ENCODE measurements at places on chromosomes 12 and 14.

- DNase-seq = no peak
These were observed 9.2 kb upstream of the CCDC197 start for GRCh38 chr14:93987815-93988476.

GRCh38 chr12:124963211-124963610 lies 25.7 kb downstream of the DHX37 start:
- DNase-seq = no peak

GRCh38 chr12:34287437-34287836 lies 265.1 kb downstream of the ALG10 start:
- no peak for DNase-seq

DNA sequence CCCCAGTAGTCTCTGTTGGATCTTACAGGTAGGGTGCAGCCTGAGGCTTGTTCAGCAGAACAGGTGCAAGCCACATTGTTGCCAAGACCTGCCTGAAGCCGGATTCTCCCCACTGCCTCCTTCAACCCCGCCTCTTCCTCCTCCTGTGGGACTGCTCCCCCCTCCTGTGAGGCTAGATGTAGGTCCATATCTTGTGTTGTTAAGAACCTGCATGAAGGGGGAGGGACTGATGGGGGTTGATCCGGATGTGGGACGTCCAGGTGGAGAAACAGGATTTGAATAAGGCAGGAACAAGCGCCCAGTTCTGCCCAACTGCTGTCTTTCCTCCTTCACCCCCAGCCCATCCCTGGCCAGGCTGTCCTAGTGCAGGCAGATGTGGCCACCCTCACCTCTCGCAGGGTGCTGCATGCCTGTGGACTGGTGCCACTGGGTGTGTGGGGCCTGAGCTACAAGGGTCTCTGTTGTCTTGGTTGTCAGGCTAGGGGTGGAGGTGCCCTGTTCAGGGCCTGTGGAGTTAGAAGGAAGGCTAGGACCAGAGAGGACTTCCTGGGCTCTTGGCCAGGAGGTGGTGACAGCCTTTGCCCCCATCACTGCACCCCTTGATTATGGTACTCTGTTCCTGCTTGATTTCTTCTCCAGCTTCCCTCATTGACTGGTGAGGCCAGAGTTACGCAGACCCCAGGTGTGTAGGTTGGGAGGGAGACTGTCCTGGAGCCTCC lies 1.4 kb downstream of the NR4A1 start:
- DNase-seq = no peak

GRCh38 chr14:35337269-35338255 lies 45.4 kb downstream of the PSMA6 start:
- no peak for DNase-seq

GRCh38 chr14:52706286-52706685 lies 714 bp upstream of the PSMC6 start:
- DNase-seq = peak; percentile 47

DNA sequence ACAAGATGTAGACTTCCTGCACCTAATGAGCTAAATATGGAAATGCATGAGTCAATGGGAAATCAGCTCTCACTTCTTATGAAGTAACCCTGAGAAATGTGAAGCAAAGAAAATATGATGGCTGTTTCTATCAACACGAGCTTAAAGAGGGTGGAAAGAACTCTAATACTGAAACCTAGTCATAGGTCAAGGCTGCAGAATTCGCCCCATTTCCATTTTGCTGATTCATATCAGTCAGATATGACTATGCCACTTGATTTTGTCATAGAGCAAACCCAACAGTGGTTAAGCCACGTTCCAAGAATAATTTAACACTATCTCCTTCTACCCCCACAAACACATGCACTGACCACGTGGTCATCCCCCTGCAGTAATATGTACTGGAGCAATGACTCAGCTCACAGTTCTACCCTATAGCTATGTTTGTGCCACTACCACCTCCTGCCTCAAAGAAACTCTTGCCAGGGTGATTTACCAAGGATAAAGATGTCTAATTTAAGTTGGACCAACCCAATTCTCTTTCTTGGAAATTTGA lies 157.5 kb downstream of the TMTC3 start:
- peak; percentile 74 for DNase-seq

DNA sequence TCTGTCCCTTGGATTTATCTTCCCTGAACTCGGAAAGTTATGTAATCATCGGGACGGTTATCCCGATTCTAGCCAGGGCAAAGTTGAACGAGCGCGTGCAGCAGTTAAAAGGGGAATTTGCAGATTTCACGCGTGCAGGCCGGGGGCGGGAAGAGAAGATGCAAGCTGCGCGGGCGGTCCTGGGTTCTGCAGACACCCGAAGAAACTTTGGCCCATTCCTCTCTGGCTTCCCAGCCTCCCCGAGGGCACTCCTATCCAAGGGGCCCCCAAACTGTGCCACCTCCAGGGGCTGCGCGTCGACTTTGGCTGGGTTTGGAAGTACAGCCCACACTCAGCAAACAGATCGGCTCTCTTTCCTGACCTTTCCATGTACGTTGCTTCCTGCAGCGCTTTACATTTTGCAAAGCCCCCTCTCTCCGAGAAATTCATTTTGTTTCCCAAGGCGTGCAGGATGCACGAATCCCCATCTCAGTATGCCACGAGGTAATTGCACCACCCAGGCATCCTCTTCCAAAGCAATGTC lies 941 bp upstream of the PPP1CC start:
- DNase-seq = no peak

DNA sequence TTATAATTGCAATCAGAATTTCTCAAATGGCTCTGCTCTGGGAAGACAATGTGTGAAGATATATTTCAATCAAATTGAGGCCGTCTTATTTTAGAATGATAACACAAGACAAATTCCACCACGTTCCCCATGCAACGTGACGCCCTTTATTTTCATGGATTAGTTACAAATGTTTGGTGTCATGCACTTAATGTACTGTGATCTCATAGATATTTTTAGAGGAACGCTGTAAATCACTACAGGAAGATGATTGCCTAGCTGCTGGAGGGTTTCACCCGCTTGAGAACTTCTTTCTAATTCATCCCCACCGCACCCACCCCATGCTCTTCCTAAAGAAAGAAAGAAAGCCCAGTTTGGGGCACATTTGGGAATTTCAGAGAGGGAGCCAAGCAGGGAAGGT lies 117.2 kb downstream of the PLXNC1 start:
- DNase-seq = no peak

- DNase-seq = no peak
These were observed 87.3 kb upstream of the RFLNA start for GRCh38 chr12:124207617-124208016.

DNA sequence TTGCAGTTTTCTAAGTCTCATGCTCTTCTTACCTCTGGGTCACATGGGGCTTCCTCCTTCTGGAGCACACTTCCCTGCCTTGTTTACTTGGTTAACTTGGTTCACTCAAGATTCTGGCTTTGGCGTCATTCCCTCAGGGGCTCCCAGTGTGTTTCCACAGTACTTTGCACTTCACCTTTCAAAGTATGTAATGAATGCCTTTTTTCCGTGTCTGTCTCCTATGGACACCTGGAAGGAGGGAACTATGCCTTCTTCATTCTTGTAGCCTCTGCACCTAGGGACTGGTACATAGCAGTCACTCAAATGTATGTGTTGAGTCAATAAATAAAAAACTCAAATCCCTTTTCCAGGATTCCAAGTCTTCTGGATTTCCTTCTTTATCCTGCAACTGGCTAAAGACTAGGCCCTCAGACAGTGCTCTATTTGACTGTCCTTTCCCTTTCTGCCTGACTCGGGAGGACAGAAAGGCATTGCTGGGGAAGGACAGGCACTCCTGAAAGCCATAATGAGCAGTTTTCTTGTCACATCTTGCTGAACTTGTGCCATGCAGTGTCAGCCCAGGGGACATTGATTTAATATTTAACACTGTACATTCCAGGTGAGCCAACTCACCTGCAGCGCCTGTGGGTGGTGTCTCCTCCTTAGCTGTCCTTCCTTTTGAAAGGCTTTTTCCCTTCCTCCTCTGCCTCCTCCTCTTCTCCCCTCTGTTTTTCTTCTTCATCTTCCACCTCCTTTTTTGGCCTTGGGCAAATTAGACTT lies 12.8 kb downstream of the MYRFL start:
- DNase-seq = no peak

DNA sequence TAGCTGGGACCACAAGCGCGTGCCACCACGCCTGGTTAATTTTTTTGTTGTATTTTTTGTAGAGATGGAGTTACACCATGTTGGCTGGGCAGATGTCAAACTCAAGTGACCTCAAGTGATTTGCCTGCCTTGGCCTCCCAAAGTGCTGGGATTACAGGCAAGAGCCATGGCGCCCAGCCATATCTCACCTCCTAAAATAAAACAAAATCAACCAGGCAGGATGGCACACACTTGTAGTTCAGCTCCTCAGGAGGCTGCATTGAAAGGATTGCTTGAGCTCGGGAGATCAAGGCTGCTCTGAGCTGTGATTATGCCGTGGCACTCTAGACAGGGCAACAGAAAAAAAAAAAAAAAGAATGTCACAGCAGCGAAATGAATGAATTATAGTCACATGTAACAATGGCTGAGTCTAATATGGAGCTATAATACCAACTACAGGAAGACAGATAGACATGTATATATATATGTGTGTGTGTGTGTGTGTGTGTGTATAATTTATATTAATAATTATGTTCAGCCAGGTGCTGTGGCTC lies 19.3 kb upstream of the TMEM120B start:
- DNase-seq = no peak

GRCh38 chr12:65171870-65172269 lies 2.5 kb downstream of the LEMD3 start:
- DNase-seq = no peak

- DNase-seq = peak; percentile 71
These were observed 281.7 kb downstream of the DUSP6 start for GRCh38 chr12:89070603-89071002.

DNA sequence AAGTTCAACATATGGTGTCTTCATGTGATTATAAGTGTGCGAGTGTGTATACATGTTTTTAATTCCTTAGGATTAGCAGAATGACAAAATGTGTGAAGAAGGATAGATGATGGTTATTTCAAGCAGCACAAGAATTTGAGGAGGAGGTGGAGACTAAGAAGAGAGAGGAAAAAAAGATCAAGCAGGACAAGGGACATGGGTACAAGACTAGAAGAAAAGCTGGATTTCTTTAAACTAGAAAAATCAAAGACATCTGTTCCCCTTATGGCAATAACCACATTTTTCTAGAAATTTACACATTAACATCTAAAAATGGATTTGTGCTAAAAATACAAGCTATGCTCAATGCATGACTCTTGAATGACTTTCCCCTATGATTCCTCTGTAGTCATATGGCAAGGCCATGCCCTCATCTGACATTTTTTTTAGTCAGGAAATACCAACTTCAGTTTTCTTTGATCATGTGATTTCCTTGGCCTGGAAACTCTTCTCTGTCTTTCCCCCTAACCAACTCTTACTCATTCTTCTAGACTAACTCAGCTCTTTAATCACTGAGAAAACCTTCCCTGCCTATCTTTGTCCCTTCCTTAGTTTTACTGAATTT lies 435.8 kb downstream of the NRXN3 start:
- DNase-seq = no peak

Measured in stimulated activated CD4-positive, alpha-beta T cell treated with anti-CD3 and anti-CD28 coated beads, Interleukin-1b, Interleukin-23, amount 100 ng/mL, for 48 hours (primary cell).